Activated CD4-positive, alpha-beta T cell treated with anti-CD3 and anti-CD28 coated beads, Interleukin-2, amount 50 U/mL, for 16 hours (primary cell): ENCODE measurements at places on chromosomes 3 and 15.

GRCh38 chr15:55204464-55204863, 7.7 kb upstream of the RSL24D1 start:
- DNase-seq = no peak

DNA sequence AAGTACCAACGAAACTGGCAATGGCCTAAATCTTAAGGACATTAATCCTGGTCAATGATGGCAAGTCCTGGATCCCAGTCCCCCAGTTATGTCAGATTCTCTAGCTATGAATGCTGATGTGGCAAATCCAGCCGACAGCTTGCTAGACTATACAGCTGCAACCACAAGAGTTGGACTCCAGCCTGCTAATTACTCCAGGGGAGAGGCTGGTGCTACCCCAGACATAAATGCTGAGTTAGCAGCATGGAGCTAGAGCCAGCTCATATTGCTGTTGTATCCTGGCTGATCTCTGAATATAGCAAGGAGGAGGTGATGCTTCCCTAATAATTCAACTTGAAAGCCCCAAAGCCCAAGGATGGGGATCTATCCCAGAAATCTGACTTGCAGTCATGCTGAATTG, 207.1 kb downstream of the LRRN1 start:
- DNase-seq = no peak

DNA sequence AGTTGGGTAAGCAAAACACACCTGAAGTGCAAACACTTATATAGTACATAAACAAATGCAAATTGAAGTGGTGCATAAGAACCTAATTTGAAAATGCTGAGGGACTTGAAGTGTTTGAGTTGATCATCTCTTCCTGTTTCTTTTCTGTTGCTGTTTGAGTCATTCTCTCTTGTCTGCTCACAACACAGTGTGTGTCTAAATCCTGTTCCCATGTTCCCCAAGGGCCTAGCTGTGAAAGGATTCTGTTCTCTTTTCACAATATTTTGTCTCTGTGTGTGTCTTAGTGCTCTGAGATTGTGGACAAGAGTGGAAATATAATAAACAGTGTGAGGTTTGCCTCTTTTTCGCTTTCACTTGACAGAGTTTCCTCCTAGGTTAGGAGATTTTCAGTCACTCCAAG, 6.1 kb downstream of the CD96 start:
- DNase-seq = peak; percentile 73

- peak; percentile 39 for DNase-seq
These were observed 5.5 kb downstream of the TMEM266 start for GRCh38 chr15:76065245-76065644.

DNA sequence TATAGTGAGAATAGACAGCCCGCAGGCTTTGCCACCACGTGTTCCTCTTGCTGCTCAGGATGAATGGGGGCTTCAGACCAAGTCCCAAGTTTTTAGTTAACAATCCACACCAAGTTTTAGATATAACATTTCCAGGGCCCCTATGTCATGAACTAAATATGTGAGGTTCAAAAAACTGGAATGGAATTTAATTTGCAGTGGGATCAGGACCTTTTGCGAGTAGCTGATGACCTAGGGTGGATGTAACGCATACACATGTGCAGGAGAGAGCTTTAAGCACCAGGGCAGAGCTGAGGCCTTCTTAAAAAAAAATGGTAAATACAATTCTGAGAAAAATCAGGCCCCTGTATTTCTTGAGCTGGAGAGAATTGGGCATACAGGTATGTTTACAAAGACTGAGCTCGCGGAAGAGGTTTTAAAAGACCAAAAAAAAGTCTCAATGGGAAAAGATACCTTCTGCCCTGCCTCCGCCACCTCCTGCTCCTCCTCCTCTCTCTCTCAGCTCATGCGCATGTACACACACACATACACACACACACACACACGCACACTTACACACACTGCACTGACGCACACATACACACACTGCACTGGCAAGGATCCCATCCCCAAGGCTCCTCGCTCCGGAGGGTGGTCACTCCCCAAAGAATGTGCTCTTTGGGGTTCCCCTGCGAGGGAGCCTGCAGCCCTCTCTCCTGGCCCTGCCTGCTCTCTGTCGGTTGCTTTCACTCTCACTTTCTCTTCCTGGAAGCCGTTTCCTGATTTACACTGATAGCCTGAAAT, 48.2 kb upstream of the IGF1R start:
- peak; percentile 39 for DNase-seq

DNA sequence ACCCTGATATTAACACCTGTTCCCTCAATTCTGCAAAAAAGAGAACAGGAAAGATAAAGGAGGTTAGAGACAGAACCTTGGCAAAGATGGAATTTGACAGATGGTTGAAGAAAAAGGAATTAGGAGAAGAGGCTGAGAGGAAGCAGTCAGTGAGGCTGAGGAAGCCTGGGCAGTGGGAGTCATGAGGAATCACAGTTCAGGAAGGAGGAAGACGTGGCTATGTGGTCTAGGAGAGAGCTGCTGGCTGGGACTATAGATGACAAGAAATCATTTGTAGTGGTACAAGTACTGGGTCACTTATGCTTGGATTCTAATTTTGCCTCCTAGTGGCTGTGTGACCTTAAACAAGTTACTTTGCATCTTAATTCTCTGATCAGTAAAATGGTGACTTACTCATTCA, 49.0 kb downstream of the LARS2 start:
- DNase-seq = no peak

DNA sequence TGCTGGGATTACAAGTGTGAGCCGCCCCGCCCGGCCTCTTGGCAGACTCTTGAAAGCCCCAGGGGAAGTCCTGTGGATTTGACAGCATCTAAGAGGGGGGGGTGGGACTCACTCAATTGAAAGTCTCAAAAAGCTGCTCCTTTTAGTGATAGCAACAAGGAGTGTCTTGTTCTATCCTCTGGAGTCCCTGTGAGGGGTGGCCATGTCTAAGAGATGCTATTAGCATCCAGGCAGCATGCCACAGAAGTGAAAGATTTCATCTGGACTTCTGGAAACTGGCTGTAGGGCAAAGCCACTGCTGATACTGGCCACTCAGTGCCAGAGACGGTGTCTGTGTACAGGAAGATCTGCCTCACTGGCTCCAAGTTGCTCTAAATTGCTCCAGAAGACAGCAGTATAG, 74.0 kb downstream of the DHX36 start:
- no peak for DNase-seq

DNA sequence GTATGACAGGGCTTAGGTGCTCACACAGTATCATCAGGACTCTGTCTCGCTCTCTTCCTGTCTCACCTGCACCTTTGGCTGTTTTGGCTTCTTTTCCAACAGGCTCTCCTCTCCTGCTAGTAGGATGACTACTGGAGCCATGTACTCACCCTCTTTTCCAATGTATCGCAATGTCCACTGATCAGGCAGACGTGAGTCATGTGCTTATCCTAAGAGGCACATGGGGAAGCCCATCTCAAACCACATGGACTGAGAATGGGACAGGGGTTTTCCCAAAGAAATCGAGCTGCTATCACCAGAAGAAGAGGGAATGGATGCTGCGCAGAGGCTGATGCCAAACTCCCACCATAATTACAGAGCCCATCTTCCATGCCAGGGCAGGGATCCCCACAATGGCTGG, 180.6 kb downstream of the IL5RA start:
- no peak for DNase-seq

DNA sequence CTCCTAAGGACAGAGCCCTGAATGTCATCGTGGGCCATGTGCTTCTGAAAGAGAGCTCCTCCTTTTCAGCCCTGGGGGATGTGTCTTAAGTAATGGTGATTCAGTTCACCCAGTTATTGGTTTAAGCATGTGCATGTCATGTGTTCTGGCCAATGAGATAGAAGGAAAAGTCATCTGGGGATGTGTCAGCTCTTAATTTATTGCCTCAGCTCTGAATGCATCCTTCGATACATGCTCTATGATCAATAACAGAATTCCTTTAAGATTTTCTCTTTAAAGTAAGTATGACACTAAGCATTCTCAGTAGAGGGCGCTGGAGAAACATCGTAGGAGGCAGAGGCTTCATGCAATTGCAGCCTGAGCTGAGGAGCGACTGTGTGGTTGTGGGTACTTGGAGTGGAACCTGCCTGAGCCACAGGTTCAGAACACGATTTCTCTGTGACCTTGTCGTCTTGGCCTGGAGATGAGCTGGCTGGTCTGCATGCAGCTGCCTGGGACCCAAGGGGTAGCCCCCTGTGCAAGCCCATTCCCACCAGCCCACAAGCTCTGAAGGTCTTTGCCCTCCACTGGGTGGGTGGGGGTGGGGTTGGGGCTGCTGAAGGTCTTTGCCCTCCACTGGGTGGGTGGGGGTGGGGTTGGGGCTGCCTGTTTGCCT, 69.5 kb downstream of the C3orf38 start:
- peak; percentile 44 for DNase-seq

DNA sequence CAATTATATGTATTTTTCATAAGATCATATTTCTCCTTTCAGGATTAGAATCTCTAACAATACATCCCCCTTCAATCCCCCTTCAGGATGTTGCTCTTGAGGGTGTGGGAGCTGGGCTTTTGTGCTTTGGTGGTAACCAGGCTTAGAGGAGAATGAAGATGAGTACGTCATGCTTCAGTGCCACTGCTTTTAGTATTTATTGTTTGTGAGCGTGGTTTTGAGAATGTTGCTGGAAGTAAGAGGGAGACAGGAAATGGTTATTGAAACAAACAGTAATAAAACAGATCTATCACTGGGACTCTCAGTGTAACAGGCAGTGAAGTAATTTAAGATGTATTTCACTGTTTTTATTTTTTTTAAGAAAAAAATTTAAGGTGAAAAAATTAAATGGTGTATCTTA, 35.3 kb downstream of the GBE1 start:
- no peak for DNase-seq

DNA sequence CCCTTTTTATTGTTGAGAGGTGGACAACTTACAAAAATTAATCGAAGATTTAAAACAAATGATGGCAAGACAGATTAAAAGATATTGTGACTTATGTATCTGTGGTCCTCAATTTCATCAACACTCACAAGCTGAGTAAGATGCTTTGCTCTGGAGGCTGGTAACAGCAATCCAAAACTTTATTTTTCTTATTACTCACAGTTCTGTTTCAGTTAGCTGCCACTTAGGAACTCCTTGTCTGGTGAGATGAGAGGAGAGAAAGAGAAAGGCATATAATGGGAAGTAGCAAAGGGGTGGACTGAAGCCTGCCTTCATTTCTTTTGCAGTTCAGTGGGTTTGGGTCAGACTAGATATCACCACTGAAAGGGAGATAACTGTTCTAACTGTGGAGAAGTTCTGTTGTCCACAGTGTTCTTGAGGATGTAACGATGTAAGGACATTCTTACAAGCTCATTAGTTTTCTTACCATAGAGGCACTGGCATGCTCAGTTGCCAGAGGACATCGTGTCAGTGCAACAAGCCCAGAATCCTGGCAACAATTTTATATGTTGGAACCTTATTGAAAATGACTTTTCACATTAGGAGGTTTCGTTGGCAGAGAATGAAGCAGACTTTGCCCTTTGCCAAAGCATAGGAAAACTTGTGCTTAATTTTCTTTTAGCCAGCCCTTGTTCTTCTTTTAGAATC, 93.6 kb downstream of the PLCL2 start:
- no peak for DNase-seq

DNA sequence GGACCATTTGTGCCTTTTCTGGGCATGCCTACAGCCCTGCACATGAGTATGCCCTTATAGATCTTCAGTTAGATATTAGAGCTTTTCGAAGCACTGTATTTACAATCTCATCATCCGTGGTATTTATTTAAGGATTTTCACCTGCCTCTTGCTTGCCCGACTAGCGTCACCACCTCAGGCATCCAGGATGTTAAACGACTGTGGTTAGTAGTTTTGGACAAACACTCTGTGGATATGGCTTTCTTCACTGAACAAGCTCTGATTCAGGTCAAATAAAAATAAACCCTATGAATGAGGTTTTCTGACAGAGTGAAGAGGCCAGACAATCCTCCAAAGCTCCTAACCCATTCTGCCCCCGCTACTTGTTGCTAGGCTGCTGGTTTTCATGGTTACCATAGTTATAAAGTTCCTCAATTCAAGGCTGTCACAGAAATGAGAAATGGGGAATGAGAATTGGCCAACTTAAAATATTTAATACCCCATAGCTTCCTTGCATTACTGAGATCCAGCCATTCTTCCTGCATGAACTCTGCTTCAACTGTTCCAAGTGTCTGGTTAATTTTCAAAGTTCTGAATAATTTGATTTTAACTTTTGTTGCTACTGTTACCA, 440.1 kb downstream of the GABRG3 start:
- no peak for DNase-seq

DNA sequence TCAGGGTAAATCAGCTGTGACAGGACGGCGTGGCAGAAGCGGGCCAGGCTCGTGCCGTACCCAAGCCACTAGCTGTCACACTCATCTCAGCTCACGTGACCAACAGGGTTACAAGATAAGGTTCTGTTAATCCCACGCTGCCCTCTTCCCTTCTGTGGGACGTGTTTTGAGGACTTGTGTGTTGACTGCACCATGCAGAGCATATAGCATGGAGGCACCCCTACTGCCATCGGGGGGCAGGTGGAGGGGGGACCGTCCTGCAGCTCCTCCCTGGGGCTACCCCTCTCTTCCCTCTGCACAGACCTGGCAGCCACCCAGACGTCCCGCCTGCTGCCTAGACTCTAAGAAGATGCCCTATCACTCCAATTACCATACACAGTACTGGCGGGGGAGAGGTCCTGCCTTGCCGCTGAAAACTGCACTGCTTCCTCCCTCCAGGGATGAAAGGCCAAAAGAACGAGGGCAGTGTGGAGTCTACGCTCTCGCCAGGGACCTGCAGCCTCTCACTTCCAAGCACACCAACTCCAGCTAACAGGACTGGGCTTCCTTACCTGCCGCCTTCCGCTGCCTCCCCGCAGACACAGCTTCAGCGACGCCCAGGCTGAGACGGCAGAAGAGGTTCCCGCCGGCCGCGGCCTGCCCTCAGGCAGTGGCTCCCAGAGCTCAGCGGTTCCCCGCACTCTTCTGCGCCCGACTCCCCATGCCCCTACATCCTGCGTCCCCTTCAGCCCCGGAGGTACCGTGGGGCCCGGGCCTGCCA, at the start of gene TNK2:
Gene TNK2 (minus strand): TSS at position 618 of the 760 bp plus-strand sequence. CDS start 19,963 bp downstream, outside the sequence.
- DNase-seq = peak; percentile 69

DNA sequence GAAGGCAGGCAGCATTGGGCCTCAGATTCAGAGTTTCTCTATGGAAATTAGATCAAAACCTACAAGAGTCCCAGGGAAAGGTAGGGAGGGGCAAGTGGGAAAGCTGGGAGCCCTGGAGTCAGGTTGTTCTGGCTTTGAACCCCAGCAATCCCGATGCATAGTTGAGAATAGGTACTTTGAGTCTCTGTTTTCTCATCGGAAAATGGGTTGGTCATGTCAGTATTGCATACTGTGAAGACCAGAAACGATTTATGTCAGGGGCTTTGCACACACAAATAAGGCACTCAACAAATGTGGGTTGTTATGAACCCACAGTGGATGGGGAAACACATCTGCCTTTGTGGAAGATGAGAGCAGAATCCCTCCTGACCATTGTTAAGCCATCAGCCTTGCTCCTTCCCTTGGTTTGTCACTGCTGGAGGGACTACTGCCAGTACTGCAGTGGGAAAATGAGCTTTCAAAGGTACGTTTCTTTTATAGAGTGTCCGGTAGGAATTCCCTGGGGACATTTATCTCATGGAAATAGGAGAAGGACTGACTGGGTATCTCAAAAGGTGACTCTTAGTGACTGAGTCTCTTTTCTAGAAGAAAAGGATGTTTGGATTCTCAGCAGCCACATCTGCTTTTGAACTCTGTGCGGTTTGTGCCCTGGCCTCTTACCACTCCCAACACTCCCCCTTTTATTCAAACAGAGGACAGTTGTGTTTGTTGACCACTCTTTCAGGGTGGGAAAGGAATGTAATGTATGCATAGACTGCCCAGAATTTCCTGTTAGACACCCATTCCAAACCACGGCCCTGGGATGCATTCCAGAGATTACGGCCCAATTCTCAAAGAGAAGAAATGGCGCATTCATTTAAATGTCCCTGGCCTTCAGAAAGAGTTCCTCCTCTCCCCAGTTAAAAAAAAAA, 54.6 kb upstream of the VILL start:
- no peak for DNase-seq
